ENCODE measurements at places on chromosomes 7 and 10.
A peak's percentile ranks its signal among the peaks of the same experiment; 100 is the strongest.

DNA sequence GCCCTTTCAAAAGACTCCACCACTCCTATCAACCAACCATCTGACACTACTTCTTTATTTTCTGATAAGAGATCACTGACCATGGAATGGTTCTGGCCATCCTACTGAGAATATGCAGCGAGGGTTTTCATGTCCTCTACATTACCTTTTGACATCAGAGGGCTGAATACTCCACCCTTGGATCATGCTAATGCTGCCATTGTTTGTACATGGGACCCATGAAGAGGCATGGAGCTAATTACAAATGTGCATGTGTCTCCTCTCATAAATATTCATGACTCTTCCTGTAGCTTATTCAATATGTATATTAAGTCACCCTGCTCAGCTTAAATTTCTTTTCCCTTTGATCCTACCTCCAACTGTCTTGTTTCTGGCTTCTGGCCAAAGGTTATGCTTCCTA, 1065.8 kb upstream of the GHITM start:
- DNase-seq = peak; percentile 14

DNA sequence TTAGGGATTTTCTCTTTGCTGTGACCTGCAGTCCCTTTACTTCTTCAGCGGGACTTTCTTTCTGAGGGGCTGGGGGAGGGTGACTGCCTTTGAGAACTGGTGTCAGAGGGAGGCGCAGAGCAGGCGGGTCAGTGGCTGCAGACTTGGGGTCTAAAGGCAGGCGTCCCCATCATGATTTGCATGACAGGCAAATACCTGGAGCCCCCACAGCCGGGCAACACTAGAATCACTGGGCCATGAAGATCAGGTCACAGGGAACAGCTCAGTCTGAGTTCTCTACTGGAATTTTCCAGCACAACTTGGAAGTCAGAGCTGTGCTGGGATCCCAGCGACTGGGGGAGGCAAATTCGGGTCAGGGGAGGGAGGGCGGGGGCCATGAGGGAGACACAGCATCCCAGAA, 29.2 kb upstream of the PITRM1 start:
- DNase-seq = no peak

- no peak for DNase-seq
These were observed 259.9 kb downstream of the PTPRN2 start for GRCh38 chr7:158327571-158328180.

GRCh38 chr7:133528796-133529195, 275.9 kb downstream of the EXOC4 start:
- peak; percentile 6 for DNase-seq

DNA sequence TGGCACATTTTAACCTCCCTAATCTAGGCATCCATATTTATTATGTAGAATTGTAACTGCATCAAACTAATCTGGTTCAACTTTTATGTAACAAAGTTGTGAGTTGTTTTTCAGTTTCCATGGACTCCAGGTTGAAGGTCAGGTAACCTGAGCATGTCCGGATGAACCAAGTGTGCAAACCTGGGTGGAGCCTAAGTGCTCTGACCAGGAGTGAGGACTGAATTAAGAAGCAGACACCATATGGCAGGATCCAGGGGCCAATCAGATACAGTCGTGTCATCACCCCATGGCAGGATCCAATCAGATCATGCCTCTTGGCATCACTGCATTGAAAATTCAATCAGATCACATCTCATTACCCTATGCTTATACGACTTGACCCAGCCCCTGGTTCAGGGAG, 41.2 kb upstream of the PHYHIPL start:
- DNase-seq = no peak

- DNase-seq = peak; percentile 50
These were observed 3.3 kb downstream of the GRID1 start for GRCh38 chr10:86363184-86363832.

- DNase-seq = no peak
These were observed 520.0 kb downstream of the CNTNAP2 start for GRCh38 chr7:146636581-146636980.

- no peak for DNase-seq
These were observed 572.0 kb downstream of the SUGCT start for GRCh38 chr7:40706829-40707228.

DNA sequence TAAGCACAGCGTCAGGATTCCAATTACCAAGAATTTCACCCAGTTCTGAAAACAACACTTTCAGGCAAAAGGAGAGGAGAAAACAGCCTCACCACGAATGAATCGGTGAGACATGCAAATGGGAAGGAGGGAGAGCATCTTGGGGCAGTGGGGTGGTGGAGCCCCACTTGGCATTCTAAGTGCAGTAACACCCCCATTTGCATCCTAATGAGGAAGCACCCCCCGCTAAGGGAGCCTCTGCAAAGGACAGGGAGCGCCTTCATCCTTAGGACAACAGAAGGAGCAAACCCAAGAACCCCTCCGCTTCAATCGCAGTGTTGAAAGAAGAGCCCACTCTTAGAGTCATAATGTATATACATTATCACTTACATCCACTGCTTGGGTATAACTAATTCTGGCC, 46.8 kb downstream of the NRAP start:
- DNase-seq = no peak

DNA sequence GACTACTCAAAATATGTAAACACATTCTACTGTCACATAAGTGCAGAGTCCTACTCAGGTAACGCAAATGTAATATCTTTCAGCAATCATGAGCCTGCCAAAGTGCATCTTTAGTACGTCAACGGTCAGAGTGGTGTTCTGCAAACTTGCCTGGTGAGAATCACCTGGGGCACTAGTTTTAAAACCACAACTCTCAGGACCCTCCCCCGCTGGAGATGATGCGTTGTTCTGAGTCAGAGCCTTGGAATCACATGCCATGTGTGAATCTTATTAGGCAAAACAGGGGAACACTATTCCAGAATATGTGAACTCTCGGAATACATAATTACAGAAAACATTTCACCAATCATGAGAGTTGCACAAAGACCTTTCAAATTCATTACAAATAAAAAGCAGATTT, 115.7 kb downstream of the TPK1 start:
- DNase-seq = no peak

DNA sequence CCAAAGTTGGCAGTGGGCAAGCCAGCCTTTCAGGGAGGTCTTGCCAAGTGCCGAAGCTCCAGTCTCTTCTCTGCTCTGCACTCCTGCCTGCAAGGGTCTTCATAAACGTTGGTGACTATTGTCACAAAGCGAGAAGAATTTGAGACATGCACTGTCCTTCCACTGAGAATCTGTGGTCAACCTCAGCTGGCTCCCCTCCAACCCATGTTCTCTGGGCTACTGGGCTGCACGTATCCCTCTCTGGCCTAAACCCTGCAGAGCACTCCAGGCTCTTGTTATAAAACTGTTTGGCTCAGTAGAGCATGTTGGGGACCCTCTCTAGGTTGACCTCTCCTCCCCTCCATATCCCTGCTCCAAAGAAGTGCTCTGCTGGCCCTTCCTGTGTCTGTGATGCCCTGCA, 260.4 kb upstream of the NFE2L3 start:
- no peak for DNase-seq

DNA sequence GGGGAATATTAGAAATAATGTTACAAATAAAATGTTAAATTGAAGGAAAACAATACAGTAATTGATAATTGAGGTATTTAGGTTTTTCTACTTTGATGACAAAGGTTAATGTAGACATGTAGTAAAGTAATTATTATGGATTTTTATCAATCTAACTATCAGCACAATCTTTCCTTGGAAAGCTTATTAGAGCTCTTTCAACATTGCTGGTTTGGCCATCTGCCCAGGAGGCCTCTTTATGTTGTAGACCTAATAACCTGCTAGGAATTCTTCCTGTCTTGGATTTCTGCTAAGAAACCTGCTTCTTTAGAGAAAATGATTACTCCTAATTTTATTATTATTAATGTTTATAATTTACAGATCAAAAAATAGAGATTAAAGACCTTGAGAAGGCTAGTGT, 78.9 kb downstream of the CHRM2 start:
- DNase-seq = no peak

- no peak for DNase-seq
These were observed 3.4 kb downstream of the ENTPD1 start for GRCh38 chr10:95759233-95759826.

- DNase-seq = no peak
These were observed 89.9 kb downstream of the GOLGA7B start for GRCh38 chr10:97939446-97939990.

- DNase-seq = no peak
These were observed 111.5 kb downstream of the ELAPOR2 start for GRCh38 chr7:86947929-86948328.

DNA sequence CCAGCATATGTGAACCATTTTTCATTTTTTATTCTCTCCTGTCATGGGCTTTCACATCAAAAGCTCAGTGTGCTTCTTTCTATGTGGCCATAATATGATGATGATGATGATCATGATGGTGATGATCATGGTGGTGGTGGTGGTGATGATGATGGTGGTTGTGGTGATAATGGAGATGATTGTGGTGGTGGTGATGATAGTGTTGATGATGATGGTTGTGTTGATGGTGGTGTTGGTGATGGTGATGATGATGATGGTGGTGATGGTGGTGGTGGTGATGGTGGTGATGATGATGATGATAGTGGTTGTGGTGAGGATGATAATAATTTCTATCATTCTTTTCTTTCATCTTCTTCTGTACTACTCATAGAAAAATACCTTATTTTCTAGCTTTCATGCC, 413.1 kb upstream of the VSTM2A start:
- DNase-seq = no peak

DNA sequence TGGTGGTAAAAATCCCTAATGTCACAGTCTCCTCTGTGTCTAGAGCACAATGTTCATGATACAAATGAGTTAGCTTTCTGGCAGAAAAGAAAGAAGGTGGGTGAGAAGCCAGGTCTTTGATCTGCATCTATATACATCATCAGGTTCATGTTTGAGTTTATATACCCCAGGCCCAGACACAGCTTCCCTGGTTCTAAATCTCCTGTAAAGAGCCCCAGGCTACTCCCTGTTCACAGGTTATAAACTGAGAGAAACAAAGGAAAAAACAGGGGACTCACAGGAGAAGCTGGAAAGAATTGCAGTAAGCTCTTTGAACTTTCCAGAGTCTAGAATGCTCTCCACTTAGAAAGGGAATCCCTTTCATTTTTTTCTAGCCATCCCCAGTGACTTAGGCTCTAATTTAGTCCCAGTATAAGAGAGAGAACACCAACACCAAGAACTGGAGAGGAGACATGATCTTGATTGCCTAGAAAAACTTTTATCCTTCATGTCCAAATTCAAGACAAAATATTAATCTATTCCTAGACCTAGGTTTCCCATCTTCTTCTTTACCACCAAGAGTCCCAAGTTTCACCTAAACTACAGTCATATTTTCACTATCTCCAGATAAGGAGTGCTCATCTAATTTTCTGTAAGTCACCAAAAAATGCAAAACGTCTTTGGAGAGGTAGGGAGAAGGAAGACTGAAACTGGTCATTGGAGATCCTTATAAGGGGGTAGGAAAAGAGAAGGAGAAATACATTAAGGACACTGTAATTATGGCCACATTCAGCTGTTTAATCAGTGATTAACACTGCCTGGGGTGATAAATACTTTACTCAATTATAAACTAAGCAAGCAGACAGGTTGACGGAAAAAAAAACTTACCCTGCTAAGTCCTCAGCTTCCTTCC, 469 bp downstream of the MSS51 start:
- DNase-seq = no peak

- peak; percentile 70 for DNase-seq
These were observed 51.7 kb downstream of the PROSER2 start for GRCh38 chr10:11874568-11875493.

DNA sequence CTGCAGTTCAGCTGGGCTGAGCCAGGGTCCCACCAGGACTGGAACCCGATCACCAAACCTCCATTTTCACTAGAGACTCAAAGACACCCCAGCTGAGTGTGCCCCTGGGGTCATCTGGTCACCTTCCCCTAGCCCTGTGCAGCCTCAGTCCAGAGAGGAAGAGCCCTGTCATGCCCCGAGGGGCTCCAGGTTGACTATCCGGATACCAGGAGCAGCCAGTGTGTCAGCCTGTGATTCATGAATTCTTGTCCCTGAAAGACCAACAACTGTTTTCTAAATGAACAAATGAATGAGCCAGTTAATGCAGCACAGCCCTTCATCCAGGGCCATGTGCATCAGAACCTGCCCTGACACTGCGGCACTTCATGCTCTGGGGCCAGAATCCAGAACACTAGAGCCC, 201.9 kb upstream of the TCERG1L start:
- DNase-seq = no peak

DNA sequence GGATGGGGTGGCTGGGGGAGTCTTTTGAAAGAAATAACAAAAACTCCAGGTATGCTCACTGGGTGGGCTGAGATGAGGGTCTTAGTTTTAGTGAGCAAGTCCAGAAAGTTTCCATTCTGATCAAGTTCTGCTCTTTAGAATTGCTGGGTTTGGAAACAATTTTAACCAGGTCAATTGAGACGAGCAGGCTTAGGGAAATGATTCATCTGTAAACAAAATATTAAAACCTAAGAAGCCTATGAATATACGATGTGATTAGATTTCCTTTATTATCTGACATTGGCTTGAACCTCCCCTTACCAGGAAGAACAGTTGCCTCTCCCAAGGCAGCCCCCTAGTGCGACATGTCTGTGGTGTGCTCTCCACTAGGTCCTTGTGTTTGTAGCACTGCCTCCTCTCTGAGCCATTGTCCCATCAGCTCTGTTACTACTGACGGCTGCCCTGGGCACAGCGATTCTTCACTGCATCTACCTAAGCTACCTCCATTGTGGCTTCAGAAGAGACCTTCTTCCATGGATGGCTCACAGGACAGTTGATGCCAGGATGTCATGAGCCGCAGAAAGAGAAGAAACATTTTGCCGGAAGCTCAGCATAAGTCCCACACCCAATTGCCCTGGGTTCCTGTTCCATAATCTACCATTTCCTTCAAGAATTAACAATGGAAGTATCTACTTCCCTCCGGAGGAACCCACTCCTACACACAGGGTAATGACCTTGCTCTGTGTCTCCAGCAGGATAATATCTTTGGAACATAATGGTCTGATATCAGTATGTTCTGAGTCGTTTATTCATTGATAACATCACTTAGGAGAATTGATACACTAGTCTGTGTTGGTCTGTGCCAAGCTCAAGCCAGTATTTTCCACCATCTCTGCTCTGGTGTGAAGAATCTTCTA, 95.1 kb upstream of the ITGB1 start:
- no peak for DNase-seq

- DNase-seq = no peak
These were observed 19.8 kb upstream of the ALOX5 start for GRCh38 chr10:45354261-45354660.
